ENCODE measurements at places on chromosomes 5 and 9. TPM values are rescaled to one million over a fixed set of nuclear protein-coding genes. Genes with fewer than 3 reads are reported as not detected.

GRCh38 chr5:95718203-95718602 lies 12.9 kb upstream of the RHOBTB3 start:
- DNase-seq = no peak

GRCh38 chr5:54347221-54347865 lies 37.0 kb upstream of the ARL15 start:
- no peak for DNase-seq

DNA sequence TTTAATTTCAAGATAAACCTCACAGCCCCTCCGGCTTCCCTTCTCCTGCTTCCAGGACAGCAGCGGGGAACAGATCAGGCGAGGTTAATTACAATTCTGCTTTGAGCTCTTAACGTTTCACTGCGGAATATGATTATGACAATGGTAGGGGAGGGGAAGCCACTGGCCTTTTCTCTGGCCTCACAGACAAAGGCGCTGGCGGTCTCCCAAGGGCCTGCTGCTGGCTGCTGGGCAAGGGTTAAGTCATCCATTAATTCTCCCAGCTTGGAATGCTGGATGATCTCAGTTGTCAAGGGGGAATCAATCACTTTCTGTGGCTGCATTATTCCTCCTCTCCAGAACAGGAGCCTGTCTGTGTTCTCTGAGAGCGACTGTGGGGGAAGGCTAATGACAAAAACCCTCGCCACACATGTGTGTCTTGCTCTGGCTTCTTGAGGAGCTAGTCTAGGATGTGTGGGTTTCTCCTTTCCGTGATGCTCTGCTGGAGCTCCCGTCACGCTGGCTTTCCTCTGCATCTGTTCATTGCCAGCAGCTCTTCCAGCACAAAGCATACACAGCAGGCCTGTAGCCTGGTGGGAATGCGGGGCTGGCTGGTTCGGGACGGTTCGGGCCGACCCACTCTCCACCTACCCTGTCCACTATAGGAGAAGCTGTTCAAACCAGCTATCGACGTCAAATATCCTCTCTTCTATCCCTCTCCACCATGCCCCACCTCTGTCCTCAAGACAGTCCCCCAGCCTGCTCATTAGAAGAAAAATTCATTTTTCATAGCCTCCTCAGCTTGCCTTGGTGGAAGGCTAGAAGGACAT lies 82.8 kb downstream of the DCP2 start:
- no peak for DNase-seq

GRCh38 chr5:156475182-156476157 lies 148.5 kb downstream of the SGCD start:
- DNase-seq = no peak

The PCDHGA2 gene
- total RNA-seq = 1.6 TPM

Measured in pancreas (tissue), 10 donors.